Activated T-helper 1 cell treated with anti-CD3 and anti-CD28 coated beads, Interleukin-2, amount 50 U/mL, for 16 hours (primary cell): ENCODE measurements at places on chromosomes 1 and 21.

GRCh38 chr1:56417646-56418045, 161.7 kb downstream of the PLPP3 start:
- no peak for DNase-seq

- no peak for DNase-seq
Observed at GRCh38 chr1:109821831-109822745, 58.4 kb upstream of the EPS8L3 start.

DNA sequence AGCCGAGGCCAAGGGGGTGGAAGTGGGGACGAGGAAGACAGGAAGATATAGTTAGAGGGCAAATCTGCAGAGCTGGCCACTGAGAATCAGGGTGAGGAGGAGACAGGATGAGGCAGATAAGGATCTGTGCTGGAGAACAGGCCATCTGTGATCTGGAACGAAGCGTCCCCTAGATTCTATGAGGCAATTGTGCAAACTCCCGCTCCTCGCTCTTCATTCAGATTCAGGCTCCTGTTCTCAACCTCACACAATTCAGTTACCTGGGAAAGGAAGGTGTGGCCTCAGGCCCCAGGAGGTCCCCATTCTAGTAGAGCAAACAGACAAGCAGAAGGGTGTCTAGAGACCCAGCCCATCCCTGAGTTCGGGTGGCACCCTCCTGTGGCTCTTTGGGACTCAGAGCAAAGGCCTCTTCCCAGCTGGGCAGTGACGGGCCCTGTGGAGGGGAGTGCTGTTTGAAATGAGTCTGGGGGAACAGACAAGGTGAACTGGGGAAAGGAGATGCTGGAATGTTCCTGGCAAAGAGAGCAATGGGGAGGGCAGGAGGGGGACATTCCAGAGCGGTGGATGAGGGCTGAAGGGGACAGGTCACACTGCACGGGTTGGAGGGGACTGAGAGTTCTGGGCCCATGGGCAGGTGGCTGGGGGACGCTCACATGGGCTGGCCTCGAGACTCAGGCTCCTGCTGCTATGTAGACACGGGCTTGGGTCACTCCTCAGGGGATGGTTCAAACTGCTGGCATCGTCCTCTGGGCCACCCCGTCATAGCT, 39.9 kb upstream of the AJAP1 start:
- DNase-seq: no peak

GRCh38 chr1:156726549-156727226, 1.6 kb upstream of the METTL25B start:
- no peak for DNase-seq

DNA sequence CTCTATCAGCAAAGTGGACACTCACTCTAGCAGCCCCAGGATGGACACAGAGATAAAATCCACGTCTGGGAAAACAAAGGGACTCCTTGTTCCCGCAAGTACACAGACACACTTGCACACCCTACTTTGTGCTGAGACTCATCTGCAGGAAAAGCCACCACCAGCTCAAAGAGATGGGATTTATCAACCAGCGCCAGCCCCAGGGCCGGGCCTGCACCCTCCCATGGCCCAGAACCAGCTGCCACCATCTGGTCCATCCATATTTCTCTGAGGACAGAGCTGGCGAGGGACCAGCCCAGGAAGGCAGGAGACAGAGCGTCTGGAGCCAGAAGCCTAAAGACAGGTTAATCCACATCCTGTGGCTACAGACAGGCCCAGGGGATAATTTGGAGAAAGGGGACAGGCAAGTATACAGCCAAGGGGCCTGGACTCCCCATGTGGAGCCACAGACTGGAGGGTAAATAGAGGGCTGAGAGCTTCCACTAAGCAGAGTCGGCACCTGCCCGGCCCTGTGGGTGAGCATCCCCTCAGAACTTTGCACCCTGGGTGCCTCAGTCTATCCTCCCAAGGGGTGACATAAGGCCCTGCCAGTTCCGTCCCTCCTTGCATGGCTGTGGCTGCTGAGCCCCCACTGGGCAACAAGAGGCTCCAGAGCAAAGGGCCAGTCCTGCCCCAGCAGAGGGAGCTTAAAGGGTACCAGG, 233.9 kb downstream of the PTPRU start:
- no peak for DNase-seq

- no peak for DNase-seq
Observed at GRCh38 chr1:228006034-228006785, 588 bp upstream of the WNT3A start.

DNA sequence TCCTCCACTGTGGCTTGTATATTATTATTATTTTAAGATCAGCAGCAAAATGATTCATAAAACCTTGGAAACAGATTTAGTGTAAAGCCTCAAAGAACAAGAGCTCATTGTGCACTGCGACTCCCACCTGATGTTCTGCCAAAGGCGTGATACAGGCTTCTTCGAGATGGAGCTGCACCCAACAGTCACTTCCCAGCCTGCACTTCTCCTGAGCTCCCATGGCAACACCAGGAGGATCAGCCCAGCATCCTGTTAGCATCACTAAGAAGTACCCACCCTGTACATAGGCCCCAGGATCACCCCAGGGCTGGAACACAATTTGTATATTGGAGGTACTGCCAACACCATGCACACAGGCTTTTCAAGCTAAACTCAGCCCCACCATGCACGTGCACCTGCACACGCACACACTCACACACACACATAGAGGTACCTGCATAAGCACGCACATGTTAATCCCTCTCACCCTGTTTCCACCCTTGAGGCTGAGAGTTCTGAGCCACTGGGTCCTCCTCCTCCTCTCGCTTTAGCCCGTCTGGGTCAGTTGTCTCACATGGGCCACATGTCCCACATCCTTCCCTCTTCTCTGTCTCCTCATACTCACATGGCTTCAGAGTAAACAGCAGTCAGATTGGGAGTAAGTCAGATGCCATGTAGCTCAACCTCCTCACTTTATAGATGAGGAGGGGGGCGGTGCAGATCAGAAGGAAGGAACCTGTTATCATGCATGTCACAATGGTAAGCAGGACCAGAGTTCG, 281.9 kb upstream of the POU3F1 start:
- no peak for DNase-seq

DNA sequence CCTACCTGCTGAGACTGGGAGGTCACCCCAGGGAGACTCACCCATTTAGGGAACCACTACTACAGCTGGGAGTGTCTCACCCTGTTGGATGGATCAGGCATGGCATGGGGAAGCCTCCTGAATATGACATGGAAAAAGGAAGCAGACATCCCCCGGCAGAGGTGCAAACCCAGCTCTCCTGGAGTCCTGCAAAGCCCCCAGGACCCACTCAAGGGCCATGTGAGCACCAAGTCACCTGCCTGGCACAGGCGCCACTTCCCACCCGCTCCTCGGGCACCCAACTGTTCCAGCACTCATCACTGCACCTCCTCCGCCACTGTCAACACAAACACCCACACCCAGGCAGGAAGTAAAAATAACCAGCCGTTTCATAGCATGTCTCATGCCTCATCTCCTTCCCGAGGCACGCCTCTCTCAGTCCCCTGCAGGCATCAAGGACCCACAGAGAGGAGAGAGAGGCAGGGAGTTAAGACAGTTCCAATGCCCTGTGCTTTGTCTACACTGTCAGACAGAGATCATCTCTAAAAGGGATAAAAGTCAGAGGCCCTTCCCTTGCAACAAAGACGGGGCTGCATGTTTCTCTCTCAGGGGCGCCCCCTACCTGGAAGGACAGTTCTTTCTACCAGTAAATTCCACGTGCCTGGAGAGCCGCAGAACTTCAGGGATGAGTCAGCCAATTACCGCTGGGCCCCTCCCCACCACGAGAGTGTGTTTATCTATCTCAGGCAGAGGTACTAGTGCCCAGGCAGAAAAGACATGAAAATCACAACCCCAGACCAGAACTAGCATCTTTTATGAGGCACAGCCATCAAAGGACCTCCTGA, 150.1 kb upstream of the SOD1 start:
- peak; percentile 36 for DNase-seq

GRCh38 chr1:167781558-167781957, 59.8 kb downstream of the MPZL1 start:
- no peak for DNase-seq

DNA sequence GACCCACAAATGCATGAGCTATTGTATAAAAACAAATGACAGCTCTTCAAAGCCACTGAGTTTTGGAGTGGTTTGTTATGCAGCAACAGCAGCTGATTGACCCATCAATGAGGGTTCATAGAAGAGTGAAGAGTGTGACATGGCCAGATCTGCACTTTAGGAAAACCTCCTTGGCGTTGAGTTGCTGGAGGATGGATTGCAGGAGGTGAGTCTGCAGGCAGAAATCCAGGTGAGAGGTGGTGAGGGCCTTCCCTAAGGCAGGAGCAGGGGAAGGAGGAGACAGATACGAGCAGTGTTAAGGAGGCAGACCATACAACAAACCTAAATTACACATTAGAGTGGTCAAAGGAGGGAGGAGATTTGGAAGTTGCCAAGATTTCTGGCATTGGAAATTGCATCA, 169.3 kb upstream of the CSF3R start:
- no peak for DNase-seq
